ENCODE measurements at places on chromosomes 11 and 22.

GRCh38 chr11:18802381-18803257, 11.0 kb upstream of the PTPN5 start:
- DNase-seq: no peak

DNA sequence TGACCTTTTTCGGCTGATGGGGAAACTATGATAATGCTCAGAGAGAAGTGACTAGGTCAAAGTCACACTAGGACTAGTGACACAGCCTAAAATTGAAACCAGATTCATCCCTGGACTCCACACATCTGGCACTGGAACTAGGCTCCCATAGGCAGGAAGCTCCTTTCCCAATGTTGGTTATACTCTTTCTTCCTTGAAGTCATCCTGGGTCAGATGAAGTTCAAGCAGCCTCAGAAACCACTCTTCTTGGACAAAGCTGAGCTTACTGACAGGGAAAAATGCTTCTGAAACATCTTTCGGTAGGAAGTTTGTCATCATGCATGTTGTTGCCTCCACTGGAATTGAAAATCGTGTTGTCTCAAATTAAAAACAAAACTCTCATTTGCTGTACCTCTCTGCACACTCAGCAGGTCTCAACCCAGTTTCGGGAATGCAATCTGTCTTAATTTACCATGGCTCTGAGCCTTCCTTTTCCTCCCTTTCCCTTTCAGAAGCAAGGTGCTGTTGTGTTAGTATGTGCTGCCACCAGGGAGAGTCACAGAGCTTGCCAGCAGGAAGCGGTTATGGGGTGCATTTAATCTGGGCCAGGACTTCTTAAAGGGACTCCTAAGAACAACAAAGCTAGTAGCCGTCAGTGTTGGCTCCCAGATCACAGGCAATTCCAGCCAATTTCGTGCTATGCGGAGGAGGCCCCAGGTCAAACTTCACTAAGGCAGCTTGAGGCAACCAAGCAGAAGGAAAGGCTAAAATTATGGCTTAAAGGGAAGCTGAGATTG, 384.8 kb downstream of the TENM4 start:
- peak; percentile 34 for DNase-seq

GRCh38 chr11:71964641-71965040, 34.1 kb upstream of the IL18BP start:
- no peak for DNase-seq

GRCh38 chr11:107847184-107847583, 11.4 kb downstream of the SLC35F2 start:
- DNase-seq: no peak

DNA sequence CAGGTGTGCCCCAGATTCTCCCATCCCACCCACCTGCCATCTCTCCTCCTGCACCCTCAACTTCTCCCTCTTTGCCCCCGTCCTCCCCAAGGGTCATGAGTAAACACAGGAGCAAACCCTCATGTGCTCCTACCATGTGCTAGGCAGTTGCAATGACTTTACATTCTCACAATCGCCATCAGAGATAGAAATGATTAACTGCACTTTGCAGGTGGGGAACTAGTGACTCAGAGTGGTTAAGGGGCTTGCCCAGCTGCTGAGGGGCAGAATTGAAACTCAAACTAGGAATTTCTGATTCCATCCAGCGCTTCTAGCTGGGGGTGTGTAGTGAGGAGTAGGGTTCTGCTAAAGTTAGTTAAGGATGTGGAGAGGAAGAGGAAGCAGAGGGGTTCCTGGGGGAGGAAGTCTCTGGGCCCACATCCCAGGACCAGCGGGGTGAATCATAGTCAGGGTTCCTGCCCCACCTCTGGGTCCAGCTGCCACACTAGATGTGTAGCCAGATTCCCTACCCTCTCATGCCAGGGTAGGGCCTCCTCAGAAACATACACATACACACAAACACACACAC, 16.0 kb upstream of the PRG2 start:
- DNase-seq: peak; percentile 36

- DNase-seq: no peak
Observed at GRCh38 chr11:17001806-17002205, 12.4 kb downstream of the PLEKHA7 start.

- no peak for DNase-seq
Observed at GRCh38 chr11:75982309-75982708, 167.3 kb downstream of the UVRAG start.

DNA sequence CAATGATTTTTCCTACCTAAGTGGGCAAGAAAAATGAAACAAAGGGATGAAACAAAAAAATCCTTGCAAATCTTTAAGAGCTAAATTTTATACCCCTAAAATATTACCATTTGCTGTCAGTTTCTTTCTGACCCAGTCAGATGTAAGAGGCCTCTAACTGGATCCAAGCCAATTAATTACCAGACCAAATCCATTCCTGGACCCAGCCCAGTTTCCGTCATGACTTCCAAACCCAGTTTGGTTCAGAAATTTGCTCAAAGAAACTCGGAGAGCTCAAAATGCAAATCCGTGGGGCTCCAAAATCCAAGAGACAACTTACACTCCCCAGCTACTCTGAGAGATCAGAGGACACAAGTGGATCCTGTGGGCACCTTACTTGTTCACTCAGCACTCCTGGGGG, 46.8 kb downstream of the TRIM44 start:
- no peak for DNase-seq

DNA sequence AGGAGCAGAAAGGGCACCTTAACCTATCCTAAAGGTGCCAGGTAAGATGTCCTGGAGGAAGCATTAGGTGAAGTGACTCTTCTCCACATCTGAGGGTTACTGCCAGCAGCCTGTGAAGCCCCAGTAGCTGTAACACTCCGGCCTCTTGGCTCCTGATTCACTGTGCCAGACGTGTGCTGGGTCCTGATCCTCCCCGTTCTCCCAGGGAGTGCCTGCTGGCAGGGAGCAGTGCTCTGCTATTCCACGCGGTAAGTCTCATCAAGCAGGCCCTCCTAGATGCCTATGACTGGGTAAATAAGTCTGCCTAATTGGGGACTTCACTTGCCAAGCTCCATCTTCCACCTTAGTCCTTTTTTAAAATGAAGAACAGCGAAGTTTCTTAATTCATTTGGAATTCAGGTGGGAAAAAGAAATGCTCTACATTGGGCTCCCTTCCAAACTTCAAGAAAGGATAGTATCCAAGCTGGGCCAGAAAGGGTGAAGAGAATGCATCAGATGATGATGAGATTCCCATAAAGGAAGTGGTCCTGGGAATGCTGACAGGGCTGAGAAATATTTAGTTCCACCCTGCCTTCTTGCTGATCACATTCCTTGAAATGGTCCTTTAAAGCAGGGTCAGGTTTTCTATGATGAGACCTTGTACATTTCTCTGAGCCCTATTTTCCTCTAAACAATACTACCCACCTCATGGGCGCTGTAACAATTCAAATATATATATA, 188.0 kb downstream of the MAML2 start:
- DNase-seq: no peak

DNA sequence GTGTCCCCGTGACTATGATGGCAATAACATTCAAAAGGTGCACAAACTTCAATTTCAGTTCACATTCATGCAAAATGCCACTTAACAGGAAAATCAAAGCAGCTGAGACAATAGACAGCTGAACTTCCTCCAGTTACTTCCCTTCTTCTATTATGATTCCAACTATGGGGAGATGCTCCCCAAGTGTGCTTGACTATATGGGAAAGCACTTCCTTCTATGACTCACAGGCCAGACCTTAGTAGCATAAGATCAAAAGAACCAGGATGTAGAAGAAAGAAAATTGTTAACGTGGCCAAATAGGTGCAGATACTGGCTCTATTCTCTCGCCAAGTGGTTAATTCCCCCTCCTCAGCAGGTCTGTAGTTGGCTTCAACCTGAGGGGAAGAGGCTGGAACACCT, 7.8 kb upstream of the FAT3 start:
- no peak for DNase-seq

- no peak for DNase-seq
Observed at GRCh38 chr22:40432157-40432556, 61.8 kb downstream of the SGSM3 start.

GRCh38 chr11:62962391-62962790, 22.4 kb downstream of the SLC22A6 start:
- no peak for DNase-seq
